Jurkat, Clone E6-1 (cell line): ENCODE measurements at places on chromosomes 2 and 18.

DNA sequence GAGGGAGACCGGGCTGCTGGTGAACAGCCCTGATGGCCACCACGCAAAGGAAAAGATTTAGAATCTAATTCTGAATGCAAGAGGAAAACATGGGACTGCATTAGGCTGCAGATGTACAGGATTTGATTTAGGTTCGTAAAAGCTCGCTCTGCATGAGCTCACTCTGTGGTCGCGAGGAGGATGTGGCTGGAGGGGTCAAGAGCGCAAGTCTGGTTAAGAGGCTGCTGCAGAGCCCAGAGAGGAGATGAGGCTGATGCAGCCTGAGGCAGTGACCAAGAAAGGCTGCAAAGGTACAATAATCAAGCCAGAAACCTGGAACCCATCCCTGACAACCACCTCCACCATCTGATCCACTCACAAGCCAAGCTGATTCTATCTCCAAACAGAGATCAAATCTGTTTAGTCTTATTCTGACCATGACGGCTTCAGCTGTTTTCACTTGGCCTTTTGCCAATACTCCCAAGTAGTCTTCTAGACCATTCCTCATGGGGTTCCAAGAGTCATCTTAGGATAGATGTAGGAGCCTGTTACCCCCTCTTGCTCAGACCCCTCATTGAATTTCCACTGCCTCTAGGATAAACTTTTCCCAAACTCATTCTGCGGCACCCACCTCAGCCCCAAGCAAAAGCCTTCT, 58.9 kb upstream of the ARL4C start:
- DNase-seq, result peak; percentile 14

- no peak for DNase-seq
These were observed 708.4 kb downstream of the RNF144A start for GRCh38 chr2:7625392-7626138.

- no peak for DNase-seq
These were observed 27.7 kb downstream of the THOC1 start for GRCh38 chr18:240175-240574.

GRCh38 chr2:177044671-177045070, 167.9 kb upstream of the HNRNPA3 start:
- no peak for DNase-seq

- no peak for DNase-seq
These were observed 227.4 kb upstream of the CDH7 start for GRCh38 chr18:65523461-65523860.
